ENCODE measurements at places on chromosomes 3 and 15.

GRCh38 chr3:82587174-82587573, 825.7 kb upstream of the GBE1 start:
- DNase-seq: no peak

- DNase-seq: no peak
Observed at GRCh38 chr3:79751703-79752102, 16.1 kb downstream of the ROBO1 start.

GRCh38 chr15:40925495-40925862, 3.7 kb upstream of the DLL4 start:
- DNase-seq: no peak

- no peak for DNase-seq
Observed at GRCh38 chr15:95278532-95279245, 1047.3 kb downstream of the MCTP2 start.

- peak; percentile 45 for DNase-seq
Observed at GRCh38 chr3:106333911-106334618, 465.3 kb upstream of the CBLB start.

DNA sequence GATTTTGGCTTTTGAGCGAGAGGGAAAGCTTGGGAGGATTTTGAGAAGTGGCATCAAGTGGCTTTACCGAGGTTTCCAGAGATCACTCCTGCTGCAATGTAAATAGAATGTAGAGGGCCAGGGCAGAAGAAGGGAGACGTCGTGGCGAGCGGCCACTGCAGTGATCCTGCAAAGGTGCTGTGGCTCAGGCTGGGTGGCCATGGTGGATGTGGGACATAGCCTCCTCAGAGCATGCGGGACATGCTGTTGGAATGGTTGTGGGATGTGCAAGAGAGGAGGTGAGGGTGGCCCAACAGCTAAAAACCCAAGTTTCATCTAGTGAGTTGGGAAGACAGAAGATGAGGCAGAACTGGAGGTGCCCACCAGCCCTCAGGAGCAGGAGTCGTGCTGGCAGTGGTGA, 3.1 kb upstream of the ATP10A start:
- DNase-seq: no peak

DNA sequence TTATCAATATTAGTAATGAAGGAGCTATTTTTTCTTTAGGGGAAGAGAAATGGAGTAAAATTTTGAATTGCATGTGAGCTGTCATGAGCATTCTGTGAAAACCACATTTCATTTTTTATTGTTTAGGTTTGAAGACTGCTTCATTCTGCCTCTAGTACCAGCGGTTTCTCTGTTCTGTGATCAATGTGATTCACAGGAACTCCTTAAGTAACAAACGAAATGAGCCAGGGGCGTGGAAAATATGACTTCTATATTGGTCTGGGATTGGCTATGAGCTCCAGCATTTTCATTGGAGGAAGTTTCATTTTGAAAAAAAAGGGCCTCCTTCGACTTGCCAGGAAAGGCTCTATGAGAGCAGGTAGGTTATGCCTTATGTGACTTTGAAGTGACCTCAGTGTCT, 13.0 kb downstream of the NIPA2 start:
- no peak for DNase-seq

DNA sequence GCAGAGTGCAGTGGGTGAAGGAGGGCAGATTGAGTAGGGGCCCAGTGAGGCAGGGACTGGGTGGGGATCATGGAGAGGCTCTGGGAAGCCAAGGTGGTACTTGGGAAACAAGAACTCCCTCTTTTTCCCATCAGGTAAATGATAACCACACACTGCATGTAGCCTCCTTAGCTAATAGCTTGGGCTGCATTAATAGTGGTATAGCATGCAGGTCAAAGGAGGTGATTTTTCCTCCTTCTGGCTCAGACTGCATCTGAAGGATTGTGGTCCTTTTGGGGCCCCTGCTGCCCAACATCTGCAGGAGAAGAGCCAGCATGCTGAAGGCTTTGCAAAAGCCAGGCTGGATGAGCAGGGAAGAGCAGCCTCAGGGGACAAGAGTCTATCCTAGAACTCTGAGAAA, 45.4 kb downstream of the PPCDC start:
- DNase-seq: no peak
